Right lobe of liver (tissue), 6 donors: ENCODE measurements at places on chromosomes 2 and 18.

DNA sequence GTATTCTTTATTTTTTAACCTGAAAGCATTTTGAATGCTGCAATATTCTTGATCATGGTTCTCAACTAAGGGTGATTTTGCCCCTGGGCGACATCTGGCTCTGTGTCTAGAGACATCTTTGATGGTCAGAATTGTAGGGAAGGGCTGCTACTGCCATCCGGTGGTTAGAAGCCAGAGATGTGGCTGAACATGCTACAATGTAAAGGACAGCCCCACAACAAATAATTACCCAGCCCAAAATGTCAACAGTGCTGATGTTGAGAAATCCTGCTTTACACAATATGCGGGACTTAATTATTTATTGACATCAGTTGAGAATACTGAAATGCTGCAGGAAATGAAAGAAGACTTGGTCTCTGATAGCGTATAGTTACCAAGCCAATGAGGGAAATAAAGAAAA lies 37.5 kb upstream of the SERPINB2 start:
- no peak for DNase-seq

- DNase-seq: no peak
These were observed 801.3 kb downstream of the ERBB4 start for GRCh38 chr2:211737282-211737681.

GRCh38 chr2:60472663-60473289 lies 80.7 kb downstream of the BCL11A start:
- no peak for DNase-seq

- DNase-seq: no peak
These were observed 38.2 kb downstream of the FOSL2 start for GRCh38 chr2:28430788-28431418.

GRCh38 chr2:141455877-141456276 lies 674.9 kb downstream of the LRP1B start:
- no peak for DNase-seq
